ENCODE measurements at places on chromosomes 1 and 21.

- DNase-seq: no peak
Measured at GRCh38 chr1:81809808-81810207, 9.1 kb downstream of the ADGRL2 start.

DNA sequence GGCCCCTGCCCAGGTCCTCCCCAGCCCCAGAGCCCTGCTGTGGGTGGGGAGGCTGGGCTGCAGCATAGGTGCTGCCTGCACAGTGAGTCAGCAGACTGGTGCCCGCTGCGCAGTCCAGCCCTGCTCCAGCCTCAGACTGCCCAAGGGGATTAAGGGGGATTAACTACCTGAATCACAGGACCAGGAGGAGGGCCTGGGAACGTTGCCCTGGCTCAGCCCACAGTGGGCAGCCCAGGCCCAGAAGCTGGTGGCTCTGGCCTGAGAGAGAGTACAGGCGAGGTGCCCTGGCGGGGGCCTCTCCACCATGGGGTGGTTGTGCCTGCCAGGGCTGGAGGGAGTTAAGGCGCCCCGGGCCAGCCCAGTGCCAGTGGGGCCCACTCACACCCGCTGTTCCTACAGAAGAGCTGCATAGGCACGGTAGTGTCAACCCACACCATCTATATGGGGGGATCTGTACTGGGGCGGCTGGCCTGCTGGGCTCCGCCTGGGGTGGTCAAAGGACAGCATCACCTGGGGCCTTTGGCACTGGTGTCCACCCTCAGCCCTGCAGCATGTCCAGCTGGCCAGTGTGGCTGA lies 2.3 kb downstream of the OBSCN start:
- no peak for DNase-seq

DNA sequence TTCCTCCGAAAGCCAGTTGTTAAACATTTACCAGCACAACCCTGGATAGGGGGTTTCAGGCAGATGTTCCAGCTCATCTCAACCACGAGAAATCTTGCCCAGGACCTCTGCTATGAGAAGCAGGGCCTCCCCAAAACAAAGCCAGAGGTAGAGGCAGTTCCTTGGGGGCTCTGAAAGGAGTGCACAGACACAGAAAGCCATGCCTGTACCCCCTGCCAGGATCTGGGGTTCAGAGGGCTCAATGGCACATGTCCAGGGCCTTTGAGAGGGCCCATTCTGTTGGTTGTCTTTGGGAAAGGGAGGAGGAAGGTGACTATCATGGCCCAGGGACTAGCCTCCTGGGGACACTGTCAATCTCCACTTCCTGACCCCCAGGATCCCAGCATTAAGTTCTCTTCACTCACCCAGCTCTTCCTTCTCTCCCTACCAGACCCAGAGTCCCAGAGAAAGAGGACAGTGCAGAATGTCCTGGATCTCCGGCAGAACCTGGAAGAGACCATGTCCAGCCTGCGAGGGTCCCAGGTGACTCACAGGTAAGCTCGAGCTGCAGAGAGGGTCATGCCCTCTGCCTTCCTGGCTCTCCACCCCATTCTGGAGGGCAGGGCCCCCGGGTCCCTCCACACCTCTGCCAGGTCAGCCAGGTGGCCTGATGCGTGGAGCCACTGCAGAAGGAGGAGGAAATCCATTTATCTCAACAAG lies 116.4 kb upstream of the IPO9 start:
- no peak for DNase-seq

DNA sequence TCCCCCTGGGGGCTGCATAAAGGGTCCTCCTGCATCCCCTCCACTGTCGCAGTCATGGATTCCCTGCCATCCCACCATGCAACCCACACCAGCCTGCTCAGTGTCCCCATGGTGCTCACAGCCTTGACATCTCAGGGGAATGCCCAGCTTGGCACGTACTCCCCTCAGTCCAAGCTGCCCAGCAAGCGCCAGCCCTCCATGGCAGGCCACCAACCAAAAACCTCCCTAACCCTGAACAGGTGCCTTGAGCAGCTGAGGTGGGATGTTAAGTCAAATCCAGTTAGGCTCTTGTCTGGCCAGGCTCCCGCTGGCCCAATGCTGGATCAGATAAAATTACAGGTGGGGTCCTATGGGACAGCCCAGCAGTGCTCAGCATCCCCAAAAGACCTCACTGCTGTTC lies 341 bp downstream of the VTCN1 start:
- DNase-seq: no peak

DNA sequence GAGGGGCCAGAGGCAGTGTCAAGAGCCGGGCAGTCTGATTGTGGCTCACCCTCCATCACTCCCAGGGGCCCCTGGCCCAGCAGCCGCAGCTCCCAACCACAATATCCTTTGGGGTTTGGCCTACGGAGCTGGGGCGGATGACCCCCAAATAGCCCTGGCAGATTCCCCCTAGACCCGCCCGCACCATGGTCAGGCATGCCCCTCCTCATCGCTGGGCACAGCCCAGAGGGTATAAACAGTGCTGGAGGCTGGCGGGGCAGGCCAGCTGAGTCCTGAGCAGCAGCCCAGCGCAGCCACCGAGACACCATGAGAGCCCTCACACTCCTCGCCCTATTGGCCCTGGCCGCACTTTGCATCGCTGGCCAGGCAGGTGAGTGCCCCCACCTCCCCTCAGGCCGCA lies at the start of gene BGLAP:
Gene BGLAP, plus strand, starts transcription at position 259 of the 400 bp plus-strand sequence. Its CDS starts 48 bp downstream, at position 307.
- DNase-seq: no peak

DNA sequence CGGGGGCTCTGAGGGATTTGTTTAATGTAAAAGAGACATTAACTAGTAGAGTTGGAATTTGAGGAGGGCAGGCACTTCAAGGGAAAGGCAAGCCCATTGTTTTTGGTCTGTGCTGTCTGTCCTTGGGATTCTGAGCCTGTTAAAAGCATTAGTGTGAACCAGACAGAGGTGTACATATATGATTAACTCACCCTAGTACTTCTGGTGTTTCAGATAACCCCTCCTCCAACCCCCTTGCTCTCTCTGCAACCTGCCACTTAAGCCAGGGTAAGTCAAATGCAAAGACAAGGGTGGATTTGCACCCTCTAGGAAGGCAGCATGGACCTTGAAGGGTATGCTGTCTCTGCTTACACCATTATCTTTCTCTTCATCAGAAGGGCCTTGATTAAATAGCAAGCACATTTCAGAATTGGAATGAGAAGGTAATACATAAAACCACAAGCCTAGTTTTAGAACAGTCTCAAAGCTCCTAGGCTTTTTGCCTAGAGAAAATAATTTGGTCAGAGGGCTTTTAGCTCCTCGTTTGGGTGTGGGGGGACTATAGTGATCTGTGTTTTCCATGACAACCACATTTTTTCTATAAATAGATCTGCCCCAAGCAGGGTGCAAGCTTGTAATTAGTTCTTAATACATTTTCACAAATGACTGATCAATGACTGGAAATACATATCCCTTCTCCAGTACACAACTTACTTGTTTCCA lies 120.7 kb upstream of the SGIP1 start:
- DNase-seq: no peak

GRCh38 chr1:219661464-219662092 lies 48.7 kb upstream of the ZC3H11B start:
- DNase-seq: no peak
